Stimulated activated CD8-positive, alpha-beta memory T cell treated with anti-CD3 and anti-CD28 coated beads, Interleukin-7, amount 100 ng/mL, for 48 hours (primary cell): ENCODE measurements at places on chromosomes 5 and 9.

- DNase-seq, result no peak
Measured at GRCh38 chr5:160303690-160304089, 8.7 kb downstream of the CCNJL start.

GRCh38 chr9:90365666-90366065 lies 277.0 kb downstream of the DIRAS2 start:
- DNase-seq, result no peak

- DNase-seq, result no peak
Measured at GRCh38 chr5:177600508-177601018, 631 bp downstream of the B4GALT7 start.

- no peak for DNase-seq
Measured at GRCh38 chr9:34145165-34145564, 18.7 kb upstream of the DCAF12 start.

DNA sequence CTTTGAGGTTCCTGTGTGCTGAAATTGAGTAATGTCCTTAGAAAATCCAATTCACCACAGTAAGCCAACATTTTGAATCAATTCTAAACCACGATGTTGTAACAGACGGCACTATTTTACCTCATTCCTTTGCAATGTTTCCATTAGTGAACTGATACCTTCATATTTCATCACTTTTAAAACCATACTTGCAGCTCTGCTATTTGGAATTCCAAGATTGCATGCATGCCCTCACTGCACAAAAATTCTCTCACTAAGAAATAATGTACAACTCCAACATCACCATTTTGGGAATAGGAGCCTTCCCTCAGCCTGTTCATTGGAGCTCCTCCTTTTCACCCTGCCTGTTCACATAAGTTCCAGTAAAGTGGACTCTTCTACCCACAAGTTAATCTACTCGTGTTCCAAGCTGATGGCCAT lies 74.8 kb upstream of the TGFBR1 start:
- DNase-seq, result no peak

- DNase-seq, result no peak
Measured at GRCh38 chr5:123180178-123180577, 91.1 kb downstream of the PRDM6 start.

DNA sequence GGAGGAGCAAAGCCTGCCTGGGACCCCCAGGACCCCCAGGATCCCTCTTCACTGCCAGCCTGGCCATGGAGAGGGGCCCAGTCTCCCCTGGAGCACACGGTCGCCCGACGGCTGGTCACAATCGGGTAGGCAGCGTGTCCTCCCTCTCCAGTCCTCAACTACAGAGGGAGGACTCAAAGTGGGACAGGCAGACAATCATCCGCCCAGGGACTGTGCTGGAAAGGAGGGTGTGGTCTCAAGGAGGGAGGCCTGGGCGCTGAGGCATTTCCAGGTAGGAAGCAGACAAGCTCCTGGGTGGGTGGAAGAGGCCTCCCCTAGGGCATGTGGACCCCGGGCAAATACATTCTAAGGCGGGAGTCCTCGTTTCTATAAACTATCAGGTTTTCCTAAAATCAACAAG lies 93.2 kb upstream of the ADAMTS2 start:
- DNase-seq, result no peak

- DNase-seq, result no peak
Measured at GRCh38 chr9:84271921-84272556, 68.5 kb downstream of the SLC28A3 start.

GRCh38 chr9:89716559-89716958 lies 111.7 kb downstream of the GADD45G start:
- DNase-seq, result no peak

DNA sequence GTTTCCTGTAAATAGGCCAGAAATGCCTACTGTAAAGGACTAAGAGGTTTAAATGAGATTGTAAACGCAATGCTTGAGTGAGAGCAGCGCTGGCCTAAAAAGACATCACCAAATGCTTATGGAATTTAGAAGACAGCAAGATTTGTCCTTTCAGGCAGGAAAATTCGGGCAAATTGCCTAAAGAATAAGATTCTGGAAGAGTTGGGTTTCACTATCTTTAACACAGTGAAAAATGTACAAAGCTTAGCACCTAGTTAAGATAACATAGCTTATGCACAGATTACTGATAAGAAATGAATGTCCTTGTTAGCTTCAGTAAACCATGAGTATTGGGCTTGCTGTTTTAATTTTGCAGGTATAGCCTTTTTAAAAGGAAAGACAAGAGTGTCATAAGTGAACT lies 4.7 kb downstream of the FKBP15 start:
- no peak for DNase-seq

DNA sequence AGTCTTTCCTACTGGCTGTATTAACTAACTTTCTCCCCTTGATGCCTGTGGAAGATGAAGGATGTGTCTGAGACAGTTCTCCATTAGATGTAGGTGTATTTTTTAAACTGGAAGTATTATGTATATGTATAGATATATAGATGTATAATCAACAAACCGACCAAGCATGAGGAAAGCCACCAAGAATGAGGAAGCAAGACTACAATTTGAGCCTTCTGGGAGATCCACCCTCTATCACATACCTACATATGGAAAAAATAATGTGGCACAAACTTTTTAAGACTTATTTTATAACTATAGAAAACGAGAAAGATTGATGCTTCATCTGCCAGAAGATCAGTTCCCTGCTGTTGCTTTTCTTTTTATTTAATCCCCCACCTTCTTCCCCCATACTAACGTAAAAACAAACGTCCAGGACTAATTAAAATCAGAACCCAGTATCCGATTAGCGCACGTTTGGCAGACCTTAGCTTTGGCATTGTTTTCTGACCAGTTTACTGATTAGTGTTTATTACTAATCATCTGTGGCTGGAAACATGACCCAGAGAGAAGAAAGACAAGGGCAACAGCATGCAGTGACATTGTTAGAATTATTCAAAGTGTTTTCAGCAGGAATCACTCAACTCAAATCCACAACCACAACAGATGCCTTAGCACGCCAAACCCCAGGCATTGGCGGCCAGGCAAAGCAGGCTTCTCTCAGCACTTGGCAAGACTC lies 490.2 kb downstream of the EBF1 start:
- no peak for DNase-seq

- no peak for DNase-seq
Measured at GRCh38 chr5:131223751-131224386, 40.0 kb upstream of the CDC42SE2 start.

DNA sequence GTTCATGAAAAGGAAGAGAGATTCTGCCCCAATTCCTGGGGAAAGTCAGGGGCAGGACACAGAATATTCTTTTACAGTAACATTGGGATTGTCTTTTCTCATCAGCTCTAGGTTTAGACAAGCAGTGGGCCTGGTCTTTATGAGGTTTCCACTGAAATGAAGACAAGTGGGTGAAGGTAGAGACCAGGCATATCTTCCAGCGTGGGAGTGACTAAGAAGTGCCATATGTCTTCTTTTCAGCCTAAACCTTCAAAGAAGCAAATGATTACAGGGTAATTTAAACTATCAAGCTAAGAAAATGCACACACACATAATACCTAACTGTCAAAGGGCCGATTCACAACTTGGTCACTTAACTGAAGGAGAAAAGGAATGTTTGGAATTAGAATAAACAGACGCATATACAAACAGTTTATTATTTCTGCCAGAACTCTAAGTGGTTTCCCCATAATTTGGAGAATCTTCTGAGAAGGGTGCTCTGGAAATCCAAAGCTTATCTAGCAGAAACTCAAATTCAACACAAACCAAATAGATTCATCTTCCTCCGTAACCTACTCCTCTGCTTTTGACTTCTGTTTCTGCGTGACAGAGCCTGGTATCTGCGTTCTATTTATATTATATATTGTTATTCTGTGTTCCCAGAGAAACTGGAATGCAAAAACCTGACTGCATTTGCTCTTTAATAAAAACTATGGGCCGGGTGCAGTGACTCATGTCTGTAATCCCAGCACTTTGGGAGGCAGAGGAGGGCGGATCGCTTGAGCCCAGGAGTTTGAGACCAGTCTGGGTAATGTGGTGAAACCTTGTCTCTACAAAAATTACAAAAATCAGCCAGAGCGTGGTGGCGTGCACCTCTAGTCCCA lies 22.0 kb upstream of the TEK start:
- DNase-seq, result no peak

DNA sequence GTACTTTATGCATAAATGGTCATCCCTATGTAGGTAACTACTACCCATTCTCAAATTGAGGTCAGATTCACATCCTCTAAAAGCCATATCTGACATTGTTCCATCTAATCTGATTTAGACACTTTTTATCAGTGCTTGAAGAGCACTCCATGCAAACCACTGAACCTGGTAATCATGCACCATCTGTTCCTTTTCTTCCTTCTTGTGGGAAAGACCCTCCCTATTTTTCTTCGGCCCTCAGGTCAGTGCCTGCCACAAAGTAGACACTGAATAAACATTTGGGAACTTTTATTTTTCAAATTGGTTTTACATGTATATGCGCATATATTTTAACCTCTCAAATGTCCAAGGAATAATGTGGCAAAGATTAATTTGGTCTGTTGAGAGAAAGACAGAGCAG lies 26.0 kb upstream of the PDE4D start:
- DNase-seq, result no peak

DNA sequence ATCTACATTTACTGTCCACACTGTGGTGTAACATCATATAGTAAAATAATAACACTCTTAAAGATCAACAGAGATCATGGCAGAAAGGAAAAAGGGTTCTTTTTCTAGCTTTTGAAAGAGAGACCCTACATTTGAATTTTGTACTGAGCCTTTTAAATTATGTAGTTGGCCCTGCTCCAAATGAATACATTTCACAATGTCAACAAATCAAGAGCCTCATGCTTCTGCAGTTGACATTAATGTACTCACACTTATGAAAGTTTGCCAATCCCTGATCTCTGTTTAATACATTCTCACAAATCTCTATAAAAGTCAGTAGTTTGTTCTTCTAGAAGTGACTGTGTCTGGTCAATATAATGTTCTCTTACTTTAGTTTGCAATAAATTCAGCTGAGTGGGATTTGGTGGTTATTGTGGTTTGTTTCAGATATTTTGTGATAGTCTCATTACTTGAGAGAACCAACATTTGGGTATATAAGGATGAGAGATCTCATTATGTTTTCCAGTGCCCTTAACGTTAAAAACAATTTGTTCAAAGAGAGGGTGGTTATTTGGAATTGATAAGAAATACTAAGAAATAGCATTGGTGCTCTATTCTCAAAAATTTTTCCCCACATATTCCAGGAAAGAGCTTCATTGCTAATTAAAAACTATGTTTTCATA lies 277.8 kb upstream of the FTMT start:
- no peak for DNase-seq

DNA sequence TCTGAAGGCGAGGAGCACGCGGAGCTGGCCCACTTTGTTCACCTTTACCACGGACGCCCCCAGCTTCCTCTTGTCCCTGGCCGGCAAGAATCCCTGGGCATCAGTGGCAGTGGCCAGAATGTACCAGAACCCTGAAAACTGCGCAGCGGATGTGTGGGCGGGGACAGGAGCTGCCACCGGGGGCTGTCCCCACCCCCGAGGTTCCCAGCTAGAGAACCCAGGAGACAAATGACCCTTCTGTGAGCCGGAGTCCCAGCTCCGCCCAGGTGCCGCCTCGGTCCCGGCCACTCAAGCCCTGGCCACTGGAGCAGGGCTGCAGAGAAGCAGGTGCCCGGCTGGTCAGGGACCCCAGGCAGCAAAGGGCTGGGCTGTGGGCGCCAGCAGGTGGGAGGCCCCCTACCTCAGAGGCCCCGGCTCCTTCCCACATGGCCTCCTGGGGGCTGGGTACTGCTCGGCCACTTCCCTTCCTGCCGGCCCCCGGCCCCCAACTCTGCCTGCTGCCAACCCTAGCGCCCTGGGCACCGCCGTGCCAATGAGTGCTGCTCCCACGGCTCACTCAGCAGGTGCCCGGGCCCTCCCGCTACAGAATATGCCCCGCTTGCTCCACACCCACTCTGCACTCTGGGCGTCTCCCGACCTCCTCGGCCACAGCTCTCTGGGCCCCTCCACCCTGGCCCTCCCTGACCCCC lies 713 bp downstream of the LCN10 start:
- DNase-seq, result no peak

DNA sequence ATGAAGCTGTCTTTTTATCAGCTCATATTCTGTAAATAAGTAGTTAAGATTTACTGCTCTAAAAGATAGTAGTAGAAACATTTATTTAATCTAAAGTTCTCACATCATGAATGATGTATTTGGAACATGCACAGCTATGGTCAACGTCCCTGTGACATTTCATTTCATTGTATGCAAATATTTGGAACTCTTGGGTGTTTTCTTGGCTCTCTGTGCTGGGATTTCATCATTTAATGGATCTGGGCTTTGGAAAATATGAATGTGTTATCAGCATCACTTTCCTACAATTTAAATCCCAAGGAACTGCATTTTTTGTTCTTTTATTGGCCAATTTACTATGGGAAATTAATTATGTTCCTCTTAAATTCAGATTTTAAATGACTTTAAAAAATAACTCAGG lies 462.9 kb downstream of the SEMA5A start:
- no peak for DNase-seq

DNA sequence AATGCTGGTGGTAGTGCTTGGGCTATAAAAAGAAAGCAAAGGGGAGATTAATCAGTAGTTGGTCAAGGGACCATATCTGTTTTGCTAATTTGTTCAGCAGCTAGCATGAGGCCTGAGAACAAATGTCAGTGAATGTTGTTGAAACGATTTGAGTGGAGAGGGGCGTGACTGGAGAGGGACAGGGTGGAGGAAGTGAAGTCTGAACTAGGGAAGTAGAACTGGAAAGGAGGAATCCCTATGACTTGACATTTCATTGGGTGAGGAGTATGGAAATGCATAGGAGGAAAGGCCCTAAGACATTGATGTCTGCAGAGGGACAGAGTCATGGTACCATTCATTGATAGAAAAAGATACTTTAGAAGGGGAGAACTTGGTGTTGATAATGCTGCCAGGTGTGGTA lies 19.7 kb downstream of the TLE4 start:
- DNase-seq, result no peak

GRCh38 chr9:27280860-27281259 lies 16.1 kb downstream of the EQTN start:
- DNase-seq, result no peak

- DNase-seq, result no peak
Measured at GRCh38 chr5:62343428-62343827, 37.4 kb downstream of the KIF2A start.

DNA sequence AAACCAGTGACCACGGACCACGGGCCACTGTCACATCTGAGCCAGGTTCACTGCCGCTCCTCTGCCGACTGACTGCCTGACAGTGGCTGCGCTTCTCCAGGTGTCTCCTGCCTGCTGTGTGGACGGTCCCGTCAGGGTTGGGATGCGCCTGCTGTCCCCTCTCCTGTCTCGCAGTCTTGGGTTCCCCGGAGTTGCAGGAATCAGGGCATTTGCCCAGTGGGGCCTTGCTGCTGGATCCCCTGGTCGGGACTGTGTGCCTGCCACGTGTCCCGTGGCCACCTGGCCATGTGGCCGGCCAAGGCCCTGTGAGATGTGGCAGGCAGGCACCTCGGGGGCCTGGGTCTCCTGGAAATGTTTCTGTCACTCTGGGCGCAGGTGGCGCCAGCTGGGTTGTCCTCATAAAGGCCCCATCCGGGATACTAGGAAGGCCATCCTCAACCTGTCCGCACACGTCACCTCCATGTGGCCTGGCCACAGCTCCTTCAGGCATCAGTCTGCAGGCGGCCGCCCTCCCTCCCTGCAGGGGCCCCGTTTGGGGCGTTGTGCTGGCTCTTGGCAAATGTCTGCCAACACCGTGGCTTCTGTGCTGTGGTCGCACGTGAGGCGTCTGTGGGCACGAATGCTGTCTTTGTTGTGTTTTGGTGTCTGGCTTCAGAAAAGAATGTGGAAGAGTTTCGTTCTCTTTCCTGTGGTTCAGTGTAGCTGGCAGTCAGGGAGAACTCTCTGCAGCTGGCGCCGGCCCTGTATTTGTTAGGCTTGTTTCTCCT lies 6.4 kb upstream of the TOR4A start:
- DNase-seq, result no peak
